ENCODE measurements at places on chromosomes 5 and 9.

DNA sequence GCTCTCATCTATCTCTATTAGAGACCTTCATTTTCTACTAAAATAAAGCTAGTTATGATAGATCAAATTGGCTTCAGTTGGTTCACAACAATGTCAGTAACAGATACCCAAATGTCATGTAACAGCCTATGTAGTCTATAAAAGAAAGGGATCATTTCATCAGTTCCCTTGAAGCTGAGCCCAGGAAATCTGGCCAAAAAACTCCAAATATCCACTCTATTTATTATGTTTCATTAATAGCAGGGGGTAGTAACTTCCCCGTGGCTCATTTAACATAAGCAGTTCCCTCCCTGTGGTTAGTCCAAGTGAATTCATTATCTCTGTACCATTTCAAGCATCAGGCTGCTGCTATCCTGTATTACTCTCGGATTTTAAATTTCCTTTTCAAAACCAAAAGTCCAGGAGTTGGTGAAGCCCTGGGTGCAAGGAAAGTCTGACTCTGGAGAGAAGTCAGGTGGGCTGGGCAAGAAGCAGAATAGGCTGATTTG lies 66.0 kb downstream of the SH3PXD2B start:
- no peak for DNase-seq

- no peak for DNase-seq
Observed at GRCh38 chr5:33539212-33539611, 98.4 kb downstream of the TARS1 start.

GRCh38 chr5:118616281-118616680 lies 372.1 kb downstream of the DTWD2 start:
- no peak for DNase-seq

DNA sequence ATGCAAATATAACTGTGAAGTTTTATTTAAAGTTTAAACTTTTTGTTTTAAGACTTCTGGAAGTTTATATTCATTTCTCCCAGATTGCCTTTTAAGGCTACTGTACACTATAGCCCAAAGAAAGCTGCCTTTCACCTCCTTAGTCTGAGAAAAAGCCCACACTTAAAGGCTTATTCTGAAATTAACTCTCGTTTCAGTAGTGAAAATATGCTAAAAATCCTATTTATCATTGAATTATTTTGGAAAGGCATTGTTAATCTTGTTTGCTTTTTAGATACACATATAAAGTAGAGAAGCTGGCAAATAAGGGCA lies 3.3 kb upstream of the PURA start:
- DNase-seq, result no peak

- no peak for DNase-seq
Observed at GRCh38 chr5:150571836-150572235, 63.9 kb downstream of the NDST1 start.

GRCh38 chr5:106956886-106957285 lies 713.9 kb downstream of the EFNA5 start:
- no peak for DNase-seq

DNA sequence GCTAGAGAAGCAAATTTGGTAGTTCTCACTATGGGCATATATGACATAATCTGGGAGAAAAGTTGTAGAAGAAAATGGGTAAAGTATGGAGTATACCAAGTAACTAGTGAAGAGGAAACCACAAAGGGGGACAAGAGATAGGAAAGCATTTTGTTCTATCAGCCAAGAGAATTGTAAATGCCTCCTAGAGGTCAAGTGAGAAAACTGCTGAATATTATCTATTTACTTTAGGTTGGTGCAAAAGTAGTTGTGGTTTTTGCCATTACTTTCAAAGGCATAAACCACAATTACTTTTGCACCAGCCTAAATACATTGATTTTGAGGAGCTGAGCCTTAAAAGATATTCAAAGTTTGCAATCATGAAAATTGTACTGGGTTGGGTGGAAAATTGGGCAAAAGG lies 126.7 kb upstream of the GRHPR start:
- DNase-seq, result no peak

All from posterior cingulate gyrus (tissue), 11 donors.